ENCODE measurements at places on chromosomes 7 and 10. TPM values are rescaled to one million over a fixed set of nuclear protein-coding genes. Genes with fewer than 3 reads are reported as not detected.

Gene FGF8
- total RNA-seq: not detected

Gene UCN3
- not detected for total RNA-seq

Gene C10orf95
- not detected for total RNA-seq

Gene ATOH7
- total RNA-seq: not detected

All from glomerular endothelial cell (primary cell).